ENCODE measurements at places on chromosomes 7 and 10.

DNA sequence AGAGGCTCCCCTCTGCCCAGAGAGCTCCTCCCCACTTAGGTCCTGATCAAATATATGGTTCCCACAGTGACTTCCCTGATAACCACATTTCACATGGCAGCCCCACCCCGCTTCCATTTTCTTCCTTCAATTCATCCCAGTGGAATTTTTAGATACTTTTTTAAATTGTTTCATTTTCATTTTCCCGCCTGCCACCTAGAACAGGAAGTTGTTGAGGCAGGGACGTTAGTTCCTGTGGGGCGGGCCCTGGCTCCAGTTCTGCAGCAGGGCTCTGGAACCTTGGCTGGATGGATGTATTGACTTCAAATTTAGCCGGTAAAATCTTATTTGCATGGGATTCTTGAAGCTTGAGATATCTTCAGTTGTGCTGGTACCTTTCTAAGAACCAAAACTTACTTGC is 226.6 kb downstream of the PAXIP1 start:
- DNase-seq, result no peak

DNA sequence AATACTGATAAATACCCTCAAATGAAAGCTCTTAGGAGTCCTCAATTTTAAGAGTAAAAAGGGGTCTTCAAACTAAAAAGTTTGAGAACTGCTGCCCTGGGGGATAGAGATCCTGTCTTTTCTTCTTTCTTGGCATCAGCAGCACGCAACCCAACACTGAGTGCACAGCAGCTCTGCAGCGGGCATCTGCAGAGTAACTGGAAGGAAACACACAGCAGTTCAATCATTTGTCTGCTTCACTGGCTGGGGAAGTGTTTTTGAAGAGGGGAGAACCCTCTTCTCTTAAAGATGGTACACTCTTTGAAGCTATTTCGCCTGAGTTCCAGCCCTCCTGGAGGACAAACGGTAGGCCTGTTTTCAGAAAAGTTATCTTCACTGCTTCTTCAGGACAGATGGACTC is 193.6 kb downstream of the FGFR2 start:
- DNase-seq, result no peak

GRCh38 chr7:125450749-125451148 is 521.1 kb upstream of the POT1 start:
- DNase-seq, result no peak

DNA sequence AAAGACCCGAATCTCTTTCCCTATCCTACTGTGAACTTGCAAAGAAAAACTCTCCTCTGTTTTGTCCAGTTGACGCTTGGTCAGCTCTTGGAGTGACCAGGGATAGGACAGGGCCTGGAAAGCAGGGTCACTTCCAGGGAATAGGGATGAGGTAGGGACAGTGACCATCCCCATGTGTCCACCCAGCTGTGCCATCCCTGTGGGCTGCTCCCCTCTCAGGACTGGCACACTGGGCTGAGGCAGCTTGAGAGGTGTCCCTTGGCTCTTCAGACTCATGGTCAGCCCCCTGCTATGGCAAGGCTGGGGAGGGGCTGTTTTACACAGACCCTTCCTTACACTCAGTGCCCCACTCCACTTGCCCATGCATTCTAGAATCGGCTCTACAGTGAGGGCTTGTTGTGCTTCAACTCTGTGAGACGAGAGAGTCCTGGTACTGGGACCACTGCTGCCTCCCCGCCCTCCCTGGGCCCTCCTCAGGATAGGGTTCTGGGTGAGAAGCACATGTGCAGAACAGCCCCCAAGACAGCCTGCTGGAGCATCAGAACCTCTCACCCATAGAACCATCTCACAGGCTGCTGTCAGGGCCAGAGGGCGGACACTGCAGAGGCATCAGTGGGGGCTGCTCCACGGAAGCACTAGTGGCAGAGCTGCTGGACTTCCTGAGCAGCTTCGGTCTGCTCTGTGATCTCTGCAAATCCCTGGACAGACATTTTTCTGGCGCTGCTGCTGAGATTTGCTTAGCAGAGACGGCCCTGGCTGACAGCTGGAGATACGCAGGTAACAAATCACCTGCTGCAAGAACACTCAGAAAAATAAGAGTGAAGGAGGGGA is 202.8 kb upstream of the CXCL12 start:
- DNase-seq, result no peak

DNA sequence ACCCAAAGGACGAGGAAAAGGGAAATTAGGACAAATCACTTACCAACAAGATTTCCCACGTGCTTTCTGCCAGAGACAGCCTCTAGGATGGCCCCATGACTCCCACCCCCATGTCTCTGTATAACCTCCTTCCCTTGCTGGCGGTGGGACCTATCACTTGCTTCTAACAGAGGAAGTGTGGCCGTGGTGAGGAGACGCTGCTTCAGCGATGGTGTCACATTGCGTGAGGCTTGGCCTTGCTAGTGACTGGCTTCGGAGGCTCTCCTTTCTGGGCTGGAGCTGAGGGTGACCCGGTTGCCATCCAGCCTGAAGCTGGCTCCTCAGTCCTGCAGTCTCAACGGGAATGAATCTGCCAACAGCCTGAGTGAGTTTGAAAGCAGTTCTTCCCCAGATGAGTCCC is 123.7 kb downstream of the ANLN start:
- no peak for DNase-seq

All from stimulated activated CD4-positive, alpha-beta T cell treated with anti-CD3 and anti-CD28 coated beads, Interleukin-4, amount 100 ng/mL, for 24 hours (primary cell).